ENCODE measurements at places on chromosomes 16 and 17.

- no peak for DNase-seq
These were observed 527 bp upstream of the MGAT5B start for GRCh38 chr17:76867578-76868175.

DNA sequence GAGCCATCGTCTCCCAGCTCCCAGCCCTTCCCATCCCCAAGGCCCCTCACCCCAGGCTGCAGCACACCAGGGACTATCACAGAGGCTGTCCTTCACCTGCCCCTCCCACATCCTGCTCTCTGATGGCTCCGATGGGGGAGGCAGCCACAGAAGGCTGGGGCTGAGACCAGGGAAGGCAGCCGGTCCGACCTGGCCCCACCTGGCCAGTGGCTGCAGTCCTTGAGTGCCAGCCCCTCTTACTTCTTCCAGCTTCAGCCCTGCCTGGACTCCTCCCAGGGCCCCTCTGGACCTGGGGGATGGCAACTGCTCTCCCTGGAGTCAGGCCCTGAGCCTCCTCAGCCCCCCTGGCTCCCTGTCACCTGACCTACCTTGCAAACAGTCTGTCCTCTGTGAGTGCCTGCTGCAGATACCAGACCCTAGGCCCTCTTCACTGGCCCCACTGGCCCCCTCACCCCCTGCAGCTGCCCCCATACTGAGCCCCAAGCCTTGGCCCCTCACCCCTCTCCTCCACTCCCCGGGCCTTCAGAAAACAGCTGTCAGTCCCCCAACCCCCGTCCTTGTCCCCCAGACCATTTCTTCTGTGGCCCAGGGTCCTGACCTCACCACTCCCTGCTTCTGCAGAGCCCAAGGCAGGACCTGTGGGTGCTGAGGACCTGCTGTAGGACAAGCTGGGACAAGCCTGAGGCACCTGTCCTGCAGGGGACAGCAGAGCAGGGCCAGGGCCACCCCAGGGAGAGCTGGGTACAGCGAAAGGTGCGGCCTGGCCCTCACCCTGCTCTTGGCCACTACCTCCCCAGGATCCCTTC lies 12.6 kb upstream of the SRRM2 start:
- no peak for DNase-seq

- no peak for DNase-seq
These were observed 125.5 kb downstream of the CACNG3 start for GRCh38 chr16:24381470-24382118.

- DNase-seq, result no peak
These were observed 98.7 kb upstream of the CCL2 start for GRCh38 chr17:34156401-34156740.

- DNase-seq, result no peak
These were observed 46.8 kb downstream of the HIC1 start for GRCh38 chr17:2101448-2102257.

- no peak for DNase-seq
These were observed 268.3 kb downstream of the ABCC12 start for GRCh38 chr16:47887496-47887895.
